ENCODE measurements at places on chromosomes 12 and 14. TPM values are rescaled to one million over a fixed set of nuclear protein-coding genes. Genes with fewer than 3 reads are reported as not detected.

The PTGR2 gene
- total RNA-seq, result 4.9 TPM

GRCh38 chr12:88310666-88311065, 168.6 kb downstream of the TMTC3 start:
- no peak overlapping the region for H3K27ac ChIP-seq
- H3K36me3 ChIP-seq, result no peaks in the 10 kb centered on the region
- no peak for DNase-seq
- H3K4me1 ChIP-seq, result no peaks in the 10 kb centered on the region
- no peaks in the 10 kb centered on the region for H3K27me3 ChIP-seq
- H3K4me3 ChIP-seq, result no peak overlapping the region

The TCL1A gene
- total RNA-seq, result 6.4 TPM

DNA sequence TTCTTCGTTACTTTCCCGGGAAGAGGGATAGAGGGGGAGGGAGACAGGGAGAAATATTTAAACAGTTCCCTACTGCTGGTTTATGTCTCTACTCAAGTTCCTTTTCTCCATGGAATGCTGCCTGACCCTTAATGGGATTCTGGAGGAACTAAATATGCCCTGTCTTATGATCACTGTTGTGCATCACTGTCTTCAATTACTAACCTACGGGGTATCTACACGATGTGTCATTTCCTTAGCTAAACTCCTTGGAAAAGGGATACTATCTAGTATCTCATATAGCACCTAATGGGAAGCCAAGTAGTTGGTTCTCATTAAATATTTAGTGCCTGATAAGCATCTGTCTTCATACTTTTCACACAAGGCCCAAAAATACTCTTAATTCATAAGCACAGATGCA, 37.5 kb upstream of the FBLN5 start:
- peaks cover 49% of the 10 kb centered on the region for H3K36me3 ChIP-seq
- H3K27ac ChIP-seq, result no peak overlapping the region
- DNase-seq, result no peak
- H3K27me3 ChIP-seq, result no peaks in the 10 kb centered on the region
- no peak overlapping the region for H3K4me3 ChIP-seq
- no peaks in the 10 kb centered on the region for H3K4me1 ChIP-seq

The KRT72 gene
- total RNA-seq, result 0.33 TPM

The GARIN6 gene
- not detected for total RNA-seq

DNA sequence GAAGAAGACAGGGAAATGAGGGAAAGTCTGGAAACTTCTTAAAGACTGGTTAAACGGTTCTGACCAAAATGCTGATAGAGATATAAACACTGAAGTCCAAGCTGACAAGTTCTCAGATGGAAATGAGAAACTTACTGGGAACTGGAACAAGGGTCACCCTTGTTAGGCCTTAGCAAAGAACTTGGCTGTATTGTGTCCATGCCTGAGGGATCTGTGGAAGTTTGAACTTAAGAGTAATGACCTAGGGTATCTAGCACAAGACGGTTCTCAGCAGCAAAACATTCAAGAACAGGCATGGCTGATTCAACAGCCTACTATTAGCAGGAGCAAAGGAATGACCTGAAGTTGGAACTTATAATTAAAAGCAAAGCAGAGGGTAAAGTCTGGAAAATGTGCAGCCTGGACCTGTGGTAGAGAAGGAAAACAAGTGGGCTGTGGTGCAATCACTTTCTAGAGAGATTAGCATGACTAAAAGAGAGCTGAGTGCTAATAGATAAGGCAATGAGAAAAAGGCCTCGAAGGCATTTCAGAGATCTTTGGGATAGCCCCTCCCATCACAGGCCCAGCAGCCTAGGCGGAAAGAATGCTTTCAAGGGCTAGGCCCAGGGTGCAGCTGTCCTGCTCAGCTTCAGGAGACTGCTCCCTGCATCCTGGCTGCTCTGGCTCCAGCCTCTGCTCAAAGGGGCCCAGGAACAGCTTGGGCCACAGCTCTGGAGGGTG, 60.3 kb downstream of the ATP2B1 start:
- no peak overlapping the region for H3K4me3 ChIP-seq
- no peak for DNase-seq
- H3K27ac ChIP-seq, result no peak overlapping the region
- H3K36me3 ChIP-seq, result peaks cover 25% of the 10 kb centered on the region
- H3K4me1 ChIP-seq, result no peaks in the 10 kb centered on the region
- H3K27me3 ChIP-seq, result no peaks in the 10 kb centered on the region

DNA sequence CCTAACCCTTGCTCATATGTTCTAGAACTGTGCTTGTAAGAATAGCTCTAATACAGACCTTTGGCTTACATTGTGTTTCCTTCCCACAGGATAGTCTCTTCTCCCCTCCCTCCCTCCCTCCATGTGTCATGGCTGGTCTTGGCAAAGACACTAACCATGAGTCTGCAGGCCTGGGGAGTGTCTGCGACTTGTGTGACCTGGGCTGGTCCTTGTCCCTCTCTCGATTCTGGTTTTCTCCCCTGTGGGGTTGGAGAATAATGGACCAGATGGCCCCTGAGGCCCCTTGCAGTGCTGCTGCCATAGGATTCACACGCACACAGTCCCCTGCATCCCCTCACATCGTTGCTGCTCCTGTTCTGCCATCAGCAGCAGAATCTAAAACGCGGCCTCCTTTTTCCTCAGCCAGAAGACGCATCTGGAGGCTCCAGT, 30.3 kb downstream of the DEGS2 start:
- H3K27ac ChIP-seq, result no peak overlapping the region
- peaks cover 98% of the 10 kb centered on the region for H3K36me3 ChIP-seq
- no peak for DNase-seq
- H3K27me3 ChIP-seq, result no peaks in the 10 kb centered on the region
- no peaks in the 10 kb centered on the region for H3K4me1 ChIP-seq

- DNase-seq, result no peak
- no peaks in the 10 kb centered on the region for H3K27me3 ChIP-seq
- no peak overlapping the region for H3K4me3 ChIP-seq
- no peak overlapping the region for H3K27ac ChIP-seq
Measured at GRCh38 chr12:71004578-71004977, 84.0 kb upstream of the PTPRR start.

DNA sequence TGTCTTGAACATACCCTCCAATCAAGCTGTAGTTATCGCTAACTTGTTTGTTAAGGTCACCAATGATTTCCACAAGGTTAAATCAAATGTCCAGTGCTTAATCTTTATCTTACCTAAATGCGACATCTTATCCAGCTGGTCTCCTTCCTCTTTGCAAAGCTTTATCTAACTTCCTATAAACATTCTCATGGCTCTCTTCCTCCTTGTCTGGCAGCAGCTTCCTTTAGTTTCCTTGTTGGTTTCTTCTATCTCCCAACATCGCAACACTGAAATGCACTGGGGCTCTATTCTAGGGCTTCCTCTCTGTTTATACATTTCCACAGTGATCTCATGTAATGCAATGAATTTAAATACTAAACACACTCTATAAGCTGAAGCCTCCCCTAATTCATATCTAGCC, 28.7 kb downstream of the UBE2N start:
- H3K36me3 ChIP-seq, result no peaks in the 10 kb centered on the region
- no peaks in the 10 kb centered on the region for H3K4me1 ChIP-seq
- no peak overlapping the region for H3K27ac ChIP-seq
- H3K4me3 ChIP-seq, result no peak overlapping the region

- DNase-seq, result no peak
- H3K4me1 ChIP-seq, result no peaks in the 10 kb centered on the region
- peaks cover 3% of the 10 kb centered on the region for H3K36me3 ChIP-seq
- H3K27ac ChIP-seq, result no peak overlapping the region
- no peak overlapping the region for H3K4me3 ChIP-seq
Measured at GRCh38 chr12:50151047-50151687, 16.0 kb downstream of the CERS5 start.
